SK-N-MC (cell line): ENCODE measurements at places on chromosomes 6 and 20.
A peak's percentile ranks its signal among the peaks of the same experiment; 100 is the strongest.

DNA sequence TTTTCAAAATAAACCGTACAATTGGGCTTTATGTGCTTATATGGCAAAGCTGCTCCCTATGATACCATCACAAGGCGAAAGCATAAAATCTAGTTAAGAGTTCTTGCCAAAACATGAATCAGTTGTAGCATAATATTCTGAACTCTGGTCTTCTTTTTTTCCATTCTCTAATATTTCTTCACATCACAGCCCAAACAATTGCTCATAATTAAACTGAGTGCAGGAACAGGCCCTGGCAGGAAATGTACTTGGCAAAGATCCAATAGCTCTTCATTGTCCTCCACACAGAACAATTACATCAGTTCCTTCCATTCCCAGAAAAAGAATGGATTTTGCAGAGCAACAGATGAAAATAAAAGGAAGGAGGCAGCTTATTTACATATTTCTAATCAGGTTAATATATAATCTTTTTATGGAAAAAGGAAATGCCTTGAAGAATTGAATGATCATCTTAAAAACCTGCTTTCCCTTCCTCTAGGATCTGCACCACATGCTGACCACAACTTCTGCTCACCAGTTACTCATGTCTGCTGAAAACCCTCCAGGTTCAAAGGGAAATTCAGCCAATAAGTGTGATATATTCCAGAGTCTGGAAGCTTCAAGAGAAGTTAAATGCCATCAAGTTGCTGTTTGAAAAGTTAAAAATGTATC is 123.3 kb upstream of the COL21A1 start:
- DNase-seq, result no peak

- DNase-seq, result no peak
Measured at GRCh38 chr20:22805996-22806395, 221.6 kb upstream of the FOXA2 start.

- no peak for DNase-seq
Measured at GRCh38 chr6:44100088-44100550, 27.1 kb downstream of the MRPL14 start.

- no peak for DNase-seq
Measured at GRCh38 chr6:100886076-100886475, 4.9 kb upstream of the ASCC3 start.

GRCh38 chr6:125962900-125963497 is 6.4 kb downstream of the HINT3 start:
- DNase-seq, result no peak

- no peak for DNase-seq
Measured at GRCh38 chr20:20782231-20782630, 69.8 kb upstream of the RALGAPA2 start.

- no peak for DNase-seq
Measured at GRCh38 chr6:35054743-35055130, 86.4 kb downstream of the TCP11 start.

DNA sequence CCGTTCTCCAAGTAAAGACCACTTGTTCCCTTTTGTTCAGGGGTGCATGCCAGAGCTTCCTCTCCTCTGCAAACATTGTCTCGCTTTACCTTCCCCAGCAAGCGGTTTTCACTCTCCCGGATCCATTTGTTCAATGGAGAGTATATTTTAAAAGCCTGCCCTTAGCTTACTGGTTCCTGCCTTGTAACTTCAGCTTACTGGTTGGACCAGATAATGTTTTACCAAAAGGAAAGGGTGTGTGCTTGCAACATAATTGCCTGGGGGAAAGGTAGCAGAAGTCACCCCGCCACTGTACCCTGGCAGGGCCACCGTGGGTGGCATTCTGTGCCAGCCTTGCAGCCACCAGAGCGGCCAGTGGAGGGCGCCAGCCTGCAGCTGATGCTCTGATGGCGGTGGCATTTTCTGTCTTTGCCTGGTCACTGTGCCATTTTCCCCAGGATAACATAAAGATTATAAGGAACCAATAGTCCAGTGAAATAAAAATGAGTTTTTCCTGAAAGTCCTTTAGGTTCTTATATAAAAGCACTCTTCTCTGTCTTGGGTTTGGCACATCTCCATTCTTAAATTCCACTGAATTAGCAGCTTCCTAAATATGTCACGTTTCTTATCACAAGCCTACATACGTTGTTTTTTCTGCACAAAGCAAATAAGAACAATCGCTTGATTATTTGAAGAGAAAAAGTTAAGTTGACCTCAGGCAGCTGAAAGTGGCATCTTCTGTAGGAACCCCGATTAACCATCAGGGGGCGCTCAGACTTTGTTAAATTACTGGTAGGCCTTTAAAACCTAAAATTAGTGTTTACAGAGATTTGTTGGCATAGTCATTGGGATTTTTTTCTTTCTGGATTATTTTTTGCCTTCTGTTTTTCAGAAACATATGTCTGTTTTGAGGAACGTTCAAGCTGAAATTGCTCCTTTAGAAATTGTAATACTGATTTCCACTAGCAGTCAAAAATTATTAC is 67.4 kb upstream of the XRN2 start:
- DNase-seq, result peak; percentile 77

DNA sequence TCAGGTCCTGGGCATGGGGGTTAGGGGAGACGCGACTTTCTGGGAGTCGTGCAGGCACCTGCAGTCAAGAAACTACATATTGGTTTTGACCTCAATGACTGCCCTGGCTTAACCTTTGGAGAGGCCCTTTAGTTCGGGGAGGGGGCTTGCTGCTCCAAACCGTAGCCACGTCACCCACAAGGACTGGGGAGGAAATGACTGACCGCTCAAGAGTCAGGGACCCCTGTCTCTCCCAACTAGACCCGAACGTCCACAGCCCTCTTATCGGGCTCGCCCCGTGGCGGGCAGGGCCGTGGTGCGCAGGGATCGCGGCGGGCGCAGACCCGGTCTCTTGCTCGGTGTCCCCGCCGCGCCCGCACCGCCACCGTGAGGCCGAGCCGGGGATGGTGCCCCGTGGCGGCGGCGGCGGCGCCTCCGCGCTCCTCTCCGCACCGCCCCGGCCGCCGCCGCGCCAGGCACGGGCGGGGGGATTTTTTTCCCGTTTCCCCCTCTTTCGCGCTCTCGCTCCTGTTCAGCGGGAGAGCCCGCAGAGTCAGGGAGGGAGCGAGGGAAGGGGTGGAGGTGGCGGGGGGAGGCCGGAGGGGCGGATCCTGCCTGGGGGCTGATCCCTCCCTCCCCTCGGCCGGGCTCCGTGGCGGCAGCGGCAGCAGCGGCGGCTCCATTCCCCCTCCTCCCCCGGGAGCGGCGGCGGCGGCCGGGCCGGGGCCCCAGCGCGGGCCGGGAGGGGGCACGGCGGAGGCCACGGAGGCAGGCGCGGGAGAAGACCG is at the start of gene BRPF3:
TSS of gene BRPF3 (plus strand) at position 632 of the 767 bp plus-strand sequence. CDS start 3,579 bp downstream, outside the sequence.
- DNase-seq, result no peak

DNA sequence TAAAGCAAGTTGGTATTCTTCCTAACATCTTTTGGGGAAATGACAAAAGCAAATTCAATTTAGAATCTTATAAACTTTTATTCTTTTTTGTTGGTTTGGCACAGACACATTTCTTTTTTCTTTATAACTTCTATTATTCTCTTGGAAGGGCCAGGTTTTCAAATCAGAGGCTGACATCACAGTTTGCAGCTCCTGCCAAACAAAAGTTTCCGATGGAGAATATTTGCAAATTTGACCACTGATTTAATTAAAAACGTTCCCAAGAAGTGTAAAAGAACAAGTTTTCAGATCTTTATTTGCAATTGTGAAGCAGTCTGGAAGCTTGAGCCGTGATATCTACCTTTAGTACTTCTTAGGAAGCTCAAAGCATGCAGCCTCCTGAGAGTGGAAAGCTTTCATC is 53.8 kb upstream of the CD83 start:
- DNase-seq, result no peak

DNA sequence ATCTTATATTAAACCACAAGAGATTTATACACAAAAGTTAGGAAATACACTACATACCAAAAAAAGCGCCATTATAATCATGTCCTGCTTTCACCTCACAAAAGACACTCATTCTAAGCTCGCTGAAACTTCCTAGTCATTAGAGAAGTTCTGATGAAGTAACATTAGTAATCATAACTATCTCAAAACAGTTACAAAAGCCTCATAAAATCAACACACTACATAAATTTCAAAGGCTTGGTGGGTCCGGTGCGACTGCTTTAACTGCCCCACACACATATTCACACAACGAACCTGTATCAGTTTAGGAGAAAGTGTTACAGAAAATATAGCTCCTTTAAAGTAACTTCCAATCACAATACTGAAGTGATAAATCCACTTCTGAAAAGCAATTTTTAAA is 1.9 kb downstream of the PHIP start:
- no peak for DNase-seq

DNA sequence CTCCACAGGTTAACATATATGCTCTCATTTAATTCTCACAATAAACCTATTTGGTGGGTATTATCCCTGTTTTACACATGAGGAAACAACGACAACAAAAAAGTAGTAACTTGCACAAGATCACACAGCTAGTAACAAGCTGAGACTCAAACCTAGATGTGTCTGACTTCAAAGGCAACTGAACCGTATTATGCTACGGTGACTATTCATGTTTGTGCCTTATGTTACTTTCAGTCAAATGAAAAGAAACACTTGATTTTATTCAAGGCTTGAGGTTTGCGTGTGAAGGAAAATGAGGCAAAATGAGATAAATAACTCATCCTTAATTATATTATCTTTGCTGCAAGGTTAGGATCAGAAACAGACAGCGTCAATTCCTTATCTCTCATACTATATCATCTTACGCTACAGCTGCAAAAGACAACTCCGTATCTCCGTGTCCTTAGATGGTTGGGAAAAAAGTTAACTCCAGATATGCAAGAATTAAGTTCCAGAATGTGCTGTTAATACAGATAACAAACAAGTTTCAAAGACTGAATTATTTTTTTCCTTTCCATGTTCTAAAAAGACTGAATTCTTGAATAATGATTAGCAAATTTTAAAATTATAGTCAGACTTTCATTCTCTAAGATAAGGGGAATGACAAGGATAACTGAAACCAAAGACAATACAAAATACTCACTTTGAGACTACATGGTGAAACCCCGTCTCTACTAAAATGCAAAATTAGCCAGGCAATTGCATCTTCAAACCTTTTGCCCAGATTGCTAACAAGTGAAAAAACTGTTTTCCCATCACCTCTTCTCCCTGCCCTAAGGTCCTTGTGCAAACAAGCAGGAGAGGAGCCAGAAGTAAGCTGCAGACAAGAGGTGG is 27.8 kb downstream of the STAU1 start:
- DNase-seq, result no peak

GRCh38 chr6:26251354-26252076 is 113.5 kb upstream of the BTN3A2 start:
- DNase-seq, result no peak

GRCh38 chr6:1724616-1725015 is 114.9 kb downstream of the FOXC1 start:
- no peak for DNase-seq

- no peak for DNase-seq
Measured at GRCh38 chr20:63585616-63586565, 11.9 kb upstream of the HELZ2 start.

- DNase-seq, result no peak
Measured at GRCh38 chr20:63917811-63918210, 22.9 kb downstream of the DNAJC5 start.

DNA sequence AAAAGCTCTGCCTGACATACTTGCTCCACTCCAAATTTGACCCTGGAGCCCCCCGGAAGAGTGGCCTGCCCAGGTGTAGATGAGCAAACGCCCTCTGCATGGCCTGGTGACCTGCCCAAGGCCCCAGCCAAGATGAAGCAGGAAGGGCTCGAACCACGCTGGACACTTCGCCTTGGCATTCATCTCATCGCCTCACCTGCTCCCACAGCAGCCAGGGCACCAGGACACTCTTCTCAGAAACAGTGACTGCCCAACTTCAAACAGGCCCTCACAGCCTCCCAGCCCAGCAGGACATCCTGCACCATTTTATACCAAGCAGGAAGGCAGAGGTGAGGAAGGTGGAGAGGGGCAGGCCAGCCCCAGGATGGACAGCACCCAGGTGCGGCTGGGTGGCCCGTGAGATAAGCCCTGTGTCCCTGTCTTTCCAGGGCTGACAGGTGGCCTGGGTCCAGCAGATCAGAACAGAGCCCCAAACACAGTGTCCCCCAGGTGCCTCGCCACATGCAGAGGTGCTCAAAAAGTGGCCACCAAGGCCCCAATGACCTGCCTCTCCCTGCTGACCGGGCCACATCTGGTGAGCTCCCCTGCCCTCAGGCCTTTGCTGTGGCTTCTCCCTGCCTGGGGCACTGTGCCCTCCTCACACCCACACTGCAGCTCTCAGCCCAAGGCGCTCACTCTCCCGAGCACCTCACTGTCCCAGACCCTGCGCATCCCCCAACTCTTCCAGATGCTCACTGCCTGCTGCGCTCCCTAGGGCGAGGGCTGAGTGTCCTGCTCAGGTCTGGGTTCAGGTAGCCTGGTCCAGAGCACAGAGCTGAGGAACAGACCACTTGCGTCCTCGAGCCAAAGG is 7.2 kb downstream of the ACSS1 start:
- DNase-seq, result no peak

GRCh38 chr20:36521526-36521925 is 19.8 kb upstream of the MYL9 start:
- DNase-seq, result no peak

GRCh38 chr6:8268606-8269005 is 166.3 kb upstream of the EEF1E1 start:
- DNase-seq, result no peak

GRCh38 chr20:2446845-2447244 is 23.7 kb downstream of the SNRPB start:
- no peak for DNase-seq

DNA sequence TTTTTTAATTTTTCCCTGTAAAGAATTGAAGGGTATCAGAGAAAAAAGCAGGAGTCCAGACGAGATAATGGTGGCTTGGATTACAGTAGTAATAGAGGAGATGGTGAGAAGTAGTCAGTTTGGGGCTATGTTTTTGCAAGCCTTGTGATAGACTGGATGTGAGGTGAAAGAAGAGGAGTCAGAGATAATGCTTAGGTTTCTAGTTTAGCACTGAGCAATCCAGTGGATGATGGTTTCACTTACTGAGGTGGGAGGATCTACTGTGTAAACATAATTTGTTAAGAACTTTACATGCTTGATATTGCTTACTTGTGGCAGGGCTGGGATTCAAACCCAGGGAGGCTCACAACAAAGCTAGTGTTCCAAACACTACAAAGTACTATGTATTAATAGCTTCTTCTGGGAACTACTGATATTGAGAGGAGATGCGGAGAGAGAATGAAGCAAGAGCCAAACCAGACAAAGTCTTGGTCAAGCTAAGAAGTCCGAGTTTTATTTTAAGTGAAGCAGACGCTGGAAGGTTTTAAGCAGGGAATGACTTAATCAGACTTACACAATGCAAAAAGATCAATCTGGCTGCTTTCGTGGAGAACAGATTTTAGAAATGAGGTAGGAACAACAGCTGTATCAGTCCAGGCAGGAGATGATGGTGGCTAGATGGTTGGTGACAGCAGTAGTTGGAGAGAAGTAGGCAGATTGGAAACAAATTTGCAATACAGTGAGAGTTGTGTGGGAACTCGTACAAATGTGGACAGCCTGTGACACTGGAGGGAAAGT is 58.0 kb downstream of the ZFAND3 start:
- no peak for DNase-seq

GRCh38 chr6:80197474-80197873 is 91.0 kb downstream of the BCKDHB start:
- DNase-seq, result no peak
